ENCODE measurements at places on chromosomes 6 and 20.

GRCh38 chr6:96659084-96659845, 96.3 kb downstream of the FHL5 start:
- no peak for DNase-seq

GRCh38 chr20:53844259-53844658, 226.1 kb downstream of the BCAS1 start:
- no peak for DNase-seq

DNA sequence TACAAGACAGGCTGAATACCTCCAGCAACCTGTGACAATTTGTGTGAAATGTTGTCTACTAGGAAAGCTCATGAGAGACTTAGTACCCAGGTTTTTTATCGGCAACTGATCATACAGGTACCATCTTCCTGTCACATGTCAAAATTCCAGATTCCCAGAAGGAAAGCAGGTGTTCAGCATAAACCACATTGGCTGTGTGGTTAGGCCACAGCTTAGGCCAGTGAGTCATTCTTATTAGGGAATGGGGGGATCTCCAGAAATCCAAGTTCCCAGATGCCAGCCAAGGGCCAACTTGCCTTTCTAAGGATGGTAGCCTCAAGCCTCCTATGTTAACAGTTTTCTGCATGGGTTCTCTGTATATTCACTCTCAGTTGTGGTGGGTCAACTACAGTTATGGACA, 65.9 kb downstream of the FAM184A start:
- no peak for DNase-seq

DNA sequence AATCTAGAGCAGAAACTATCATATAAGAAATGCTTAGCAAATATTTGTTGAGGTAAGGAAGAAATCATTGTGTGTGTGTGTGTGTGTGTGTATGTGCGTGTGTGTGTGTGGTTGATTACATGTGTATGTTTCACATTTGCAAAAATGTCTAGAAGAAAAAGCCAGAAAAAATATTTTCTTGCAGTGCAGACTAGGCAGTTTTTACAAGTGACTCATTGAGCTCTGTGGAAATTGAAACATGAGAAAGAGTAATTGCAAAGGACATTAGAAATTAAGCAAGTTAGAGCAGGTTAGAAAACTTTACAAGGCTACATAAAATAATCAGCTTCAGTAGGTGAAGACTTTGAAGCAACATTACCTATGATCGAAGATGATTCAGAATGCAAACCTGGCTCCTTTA, 669.0 kb upstream of the EYS start:
- DNase-seq: peak; percentile 5

DNA sequence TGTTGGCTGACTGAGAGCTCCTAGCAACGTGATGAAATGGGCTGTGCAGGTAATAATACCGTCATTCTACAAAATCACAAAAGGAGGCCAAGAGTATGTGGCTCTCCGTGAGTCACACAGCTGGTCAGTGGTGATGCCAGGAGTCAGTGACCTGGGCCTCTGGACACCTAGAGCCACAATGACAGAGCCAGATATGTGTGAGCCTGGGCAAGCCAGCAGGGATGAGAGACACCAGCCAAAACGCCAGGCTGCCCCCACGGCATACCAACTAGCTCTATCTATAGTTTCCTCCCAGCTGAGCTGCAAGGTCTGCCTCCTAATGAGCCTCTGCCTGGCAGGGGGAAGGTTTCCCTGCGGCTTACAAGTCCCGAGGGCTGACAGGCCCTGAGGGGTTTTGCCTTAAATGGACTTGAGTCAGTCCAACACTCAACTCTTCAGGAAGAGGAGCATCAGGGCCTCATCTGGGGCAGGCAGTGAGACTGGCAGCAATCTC, 70.0 kb downstream of the CPNE5 start:
- DNase-seq: peak; percentile 81

GRCh38 chr6:74901576-74901975, 304.3 kb downstream of the COL12A1 start:
- DNase-seq: no peak

DNA sequence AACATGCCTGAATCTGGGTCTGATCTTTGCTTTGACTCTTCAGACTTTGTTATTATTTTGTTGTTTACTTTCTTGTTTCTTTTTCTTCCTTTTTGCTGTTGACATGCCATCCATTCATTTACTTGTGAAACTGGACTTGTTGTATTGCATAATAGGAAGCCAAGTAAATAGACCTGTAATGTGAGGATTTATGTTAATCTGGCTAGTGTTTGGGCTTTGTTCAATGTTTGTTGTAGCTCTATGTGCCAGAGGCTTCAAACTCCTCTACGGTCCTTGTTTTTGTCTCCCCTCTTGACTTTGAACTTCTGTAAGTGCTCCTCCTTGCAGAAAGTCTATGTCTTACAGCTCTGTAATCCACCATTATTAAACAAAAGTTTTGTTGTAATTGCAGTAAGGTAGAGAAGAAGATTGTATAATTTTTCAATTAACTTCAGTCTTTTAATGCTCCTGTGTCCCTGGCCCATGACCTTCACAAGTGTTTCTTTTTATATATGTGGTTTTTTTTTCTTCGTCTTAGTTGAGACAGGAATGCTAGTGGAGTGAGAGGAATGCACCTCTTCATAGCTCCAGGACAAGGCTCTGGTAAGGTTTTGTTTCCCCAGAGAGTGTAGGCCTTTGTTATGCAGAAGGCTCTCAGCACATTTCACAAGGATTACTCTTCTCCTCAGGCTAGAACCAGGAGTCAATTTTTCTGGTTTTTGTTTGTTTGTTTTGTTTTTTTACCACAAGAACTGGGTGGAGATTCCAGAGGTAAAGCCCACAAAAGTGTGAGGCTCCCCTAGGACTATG, 1061.8 kb upstream of the CITED2 start:
- DNase-seq: no peak

DNA sequence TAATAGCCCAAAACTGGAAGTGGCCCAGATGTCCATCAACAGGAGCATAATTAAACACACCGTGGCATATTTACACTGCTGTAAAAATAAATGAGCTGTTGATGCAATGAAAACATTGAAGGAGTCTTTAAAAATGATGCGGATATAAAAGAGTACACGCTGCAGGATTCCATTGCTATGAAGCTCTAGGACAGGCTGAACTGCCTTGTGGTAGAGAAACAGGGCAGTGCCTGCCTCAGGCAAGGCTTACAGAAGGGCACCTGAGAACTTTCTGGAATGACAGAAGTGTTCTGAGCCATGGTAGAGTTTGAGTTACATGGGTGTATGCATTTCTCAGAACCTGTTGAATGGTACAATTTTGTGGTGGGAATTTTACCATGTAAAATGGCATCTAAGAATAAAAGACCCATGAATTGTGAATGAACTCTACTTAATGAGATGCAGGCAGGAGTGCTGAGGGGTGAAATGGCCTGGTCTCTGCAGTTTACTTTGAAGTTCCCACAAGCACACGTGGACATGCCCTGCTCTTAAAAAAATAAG, 45.3 kb upstream of the RIN2 start:
- DNase-seq: peak; percentile 9

DNA sequence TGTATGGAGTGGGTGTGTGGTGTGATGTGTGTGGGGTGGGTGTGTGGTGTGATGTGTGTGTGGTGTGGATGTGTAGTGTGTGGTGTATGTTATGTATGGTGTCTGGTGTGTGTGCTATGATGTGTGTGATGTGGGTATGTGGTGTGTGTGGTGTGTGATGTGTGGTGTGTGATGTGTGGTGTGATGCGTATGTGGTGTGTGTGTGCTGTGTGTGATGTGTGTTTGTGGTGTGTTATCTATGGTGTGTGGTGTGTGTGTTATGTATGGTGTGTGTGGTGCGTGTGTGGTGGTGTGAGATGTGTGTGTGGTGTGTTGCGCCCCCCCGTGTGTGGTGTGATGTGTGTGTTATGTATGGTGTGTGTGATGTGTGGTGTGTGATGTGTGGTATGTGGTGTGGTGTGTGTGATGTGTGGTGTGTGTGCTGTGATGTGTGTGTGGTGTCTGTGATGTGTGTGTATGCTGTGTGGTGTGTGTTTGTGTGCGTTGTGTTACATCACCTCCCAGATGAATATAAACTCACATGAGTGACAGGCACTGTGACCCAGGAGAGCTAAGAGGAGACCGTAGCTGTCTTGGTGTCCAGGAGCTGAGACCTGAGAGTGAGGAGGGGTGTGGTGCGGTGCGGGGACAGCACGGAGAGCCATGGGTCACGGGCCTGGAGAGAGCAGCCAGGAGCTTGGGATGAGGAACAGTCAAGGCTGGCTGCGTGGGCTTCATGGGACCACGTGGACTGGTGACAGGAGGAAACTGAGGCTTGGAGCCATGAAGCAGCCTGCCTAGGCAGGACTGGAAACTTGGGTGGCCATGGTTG, 8.8 kb downstream of the DLGAP4 start:
- DNase-seq: no peak

DNA sequence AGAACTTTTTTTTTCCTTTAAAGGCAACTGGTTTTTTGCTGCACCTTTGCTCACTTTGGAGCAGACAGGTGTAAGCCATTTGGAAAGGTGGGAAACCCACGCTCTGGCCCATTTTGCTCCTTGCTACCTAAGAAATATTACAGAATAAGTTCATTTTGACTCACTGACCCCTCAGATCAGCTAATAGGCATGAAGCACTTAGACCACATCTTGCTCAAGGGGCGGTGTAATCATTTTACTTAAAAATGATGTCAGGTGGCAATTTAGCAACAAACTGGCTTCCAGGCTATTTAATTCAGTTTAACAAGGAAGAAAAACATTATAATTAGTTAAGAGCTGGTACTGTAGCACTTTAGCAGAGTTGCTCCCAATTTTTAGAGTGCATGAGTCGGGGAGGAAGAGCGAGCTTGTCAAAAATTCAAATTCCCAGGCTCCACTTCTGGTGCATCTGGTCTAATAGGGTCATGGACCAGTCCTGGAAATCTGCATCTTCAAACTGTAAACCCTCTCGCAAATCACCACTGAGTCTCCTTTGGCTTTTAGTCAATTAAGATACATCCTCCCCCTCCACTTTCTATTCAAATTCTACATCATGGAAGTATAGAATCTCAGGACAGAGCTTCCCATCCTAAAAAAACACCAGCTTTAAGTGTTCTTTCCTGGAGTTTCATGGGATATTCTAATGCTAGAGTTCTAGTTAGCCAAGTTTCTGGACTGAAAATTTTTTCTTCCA, 38.2 kb downstream of the JAG1 start:
- DNase-seq: no peak

DNA sequence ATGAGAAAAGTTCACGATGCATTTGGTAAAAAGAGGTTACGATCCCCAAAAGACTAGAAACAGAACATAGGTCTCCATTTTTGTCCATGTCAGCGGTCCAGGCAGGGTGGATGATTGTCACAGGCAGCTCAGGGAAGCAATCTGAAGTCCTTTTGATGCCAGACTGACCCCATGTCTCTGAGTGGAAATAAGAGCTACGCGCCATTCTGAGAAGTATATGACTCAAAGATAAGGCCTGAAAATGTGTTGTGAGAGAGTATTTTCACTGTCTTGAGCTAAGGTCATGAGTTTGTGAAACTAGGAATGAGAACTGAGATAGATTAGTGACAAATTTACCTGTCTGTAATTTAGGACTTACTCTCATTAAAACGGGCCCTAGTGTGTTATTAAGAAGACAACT, 69.5 kb downstream of the LYRM4 start:
- DNase-seq: no peak
